ENCODE measurements at places on chromosomes 1 and 21.

GRCh38 chr1:92859400-92860039 is 27.7 kb downstream of the RPL5 start:
- no peak for DNase-seq
- H3K4me3 ChIP-seq, result peak overlapping the region; percentile 7
- peak overlapping the region; percentile 0 for H3K27ac ChIP-seq
- no peaks in the 10 kb centered on the region for H3K27me3 ChIP-seq
- peaks cover 9% of the 10 kb centered on the region for H3K36me3 ChIP-seq
- H3K4me1 ChIP-seq, result peaks cover 16% of the 10 kb centered on the region

GRCh38 chr1:160781914-160782689 is 13.9 kb upstream of the LY9 start:
- DNase-seq, result peak; percentile 62
- peak overlapping the region; percentile 36 for H3K27ac ChIP-seq
- no peaks in the 10 kb centered on the region for H3K36me3 ChIP-seq
- no peak overlapping the region for H3K4me3 ChIP-seq

DNA sequence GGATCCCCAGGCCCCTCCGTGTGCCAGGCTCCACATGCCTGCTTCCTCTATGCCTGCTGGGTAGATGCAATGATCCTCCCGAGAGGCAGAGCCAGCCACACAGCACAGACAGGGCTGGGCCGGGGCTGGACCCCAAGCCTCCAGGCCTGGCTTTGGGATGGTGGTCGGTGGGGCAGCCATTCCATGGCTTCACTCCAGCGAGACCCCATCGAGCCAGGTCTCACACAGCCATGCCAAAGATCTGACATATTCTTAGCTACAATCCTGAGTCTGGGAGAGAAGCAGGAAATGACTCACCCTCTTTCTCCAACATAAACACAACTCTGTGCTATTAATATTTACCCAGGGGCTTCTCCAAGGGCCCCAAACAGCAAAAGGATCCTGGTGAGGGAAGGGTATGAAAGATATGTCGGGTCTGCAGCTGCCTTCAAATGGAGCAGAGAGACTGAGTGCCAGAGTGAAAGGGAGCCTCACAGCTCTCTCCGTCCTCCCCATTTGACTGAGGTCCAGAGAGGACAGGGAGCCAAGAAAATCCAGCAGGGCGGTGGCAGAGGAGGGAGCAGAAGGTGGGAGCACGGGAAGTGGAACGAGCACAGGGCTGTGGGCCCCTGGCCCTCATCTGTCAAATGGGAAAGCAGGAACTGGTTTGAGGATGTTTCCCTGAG is 639.5 kb downstream of the MATN1 start:
- peaks cover 2% of the 10 kb centered on the region for H3K4me1 ChIP-seq
- H3K27me3 ChIP-seq, result peaks cover 30% of the 10 kb centered on the region
- no peaks in the 10 kb centered on the region for H3K36me3 ChIP-seq
- no peak overlapping the region for H3K4me3 ChIP-seq
- H3K27ac ChIP-seq, result no peak overlapping the region

DNA sequence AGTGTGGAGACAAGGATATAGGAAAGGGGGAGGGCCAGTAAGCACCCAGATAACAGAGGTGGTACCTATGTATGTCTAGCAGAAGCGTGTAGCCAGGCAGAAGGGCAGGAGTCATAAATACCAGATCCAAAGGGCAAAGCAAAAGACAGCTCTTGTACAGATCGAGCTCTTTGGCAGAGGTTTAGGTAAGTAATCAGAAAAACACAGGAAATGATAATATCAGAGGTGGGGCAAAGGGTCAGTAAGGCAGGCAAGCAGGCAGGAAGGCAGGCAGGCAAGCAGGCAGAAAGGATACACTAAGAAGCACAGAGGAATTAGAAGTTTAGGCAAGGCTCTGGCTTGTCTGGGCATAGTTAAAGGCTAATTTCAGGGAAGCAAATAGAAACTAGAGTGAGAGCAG is 22.7 kb upstream of the SLFNL1 start:
- no peak for DNase-seq
- peaks cover 4% of the 10 kb centered on the region for H3K4me1 ChIP-seq
- no peak overlapping the region for H3K4me3 ChIP-seq
- H3K27ac ChIP-seq, result no peak overlapping the region
- no peaks in the 10 kb centered on the region for H3K27me3 ChIP-seq

DNA sequence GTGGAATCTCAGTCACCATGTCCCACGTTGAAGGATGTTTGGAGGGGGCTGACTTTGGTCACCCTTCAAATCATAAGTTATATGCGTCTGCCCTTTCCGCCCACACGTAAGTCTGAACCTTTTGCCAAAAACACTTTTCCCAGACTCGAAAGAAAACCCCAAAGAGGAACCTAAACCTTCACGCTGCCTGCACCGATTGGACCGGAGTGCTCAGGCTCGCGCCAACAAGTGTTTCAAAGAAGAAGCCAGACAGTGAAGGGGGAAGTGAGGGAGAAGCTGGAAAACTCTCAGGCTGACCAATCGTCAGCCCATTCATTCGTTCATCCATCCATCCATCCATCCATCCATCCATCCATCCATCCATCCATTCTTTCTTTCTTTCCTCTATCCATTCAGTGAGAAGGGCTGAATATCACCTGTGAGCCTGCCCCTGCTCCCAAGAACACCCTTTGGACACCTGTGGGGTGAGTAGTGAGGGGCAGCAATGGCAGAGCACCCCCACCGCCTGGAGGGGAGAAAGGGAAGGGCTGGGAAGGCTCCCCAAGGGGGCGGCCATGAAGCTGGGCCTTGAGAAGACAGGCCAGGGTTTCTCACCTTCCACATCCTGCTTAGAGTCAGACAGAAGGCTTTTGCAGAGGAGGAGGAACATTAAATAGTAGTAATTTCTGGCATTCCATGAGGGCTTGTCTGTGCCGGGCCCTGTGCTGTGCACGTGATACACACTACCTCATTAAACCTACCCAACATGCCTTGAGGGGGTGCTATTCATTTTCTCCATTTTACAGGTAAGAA is 27.1 kb upstream of the RUNX3 start:
- no peaks in the 10 kb centered on the region for H3K27me3 ChIP-seq
- H3K36me3 ChIP-seq, result peaks cover 72% of the 10 kb centered on the region
- peak overlapping the region; percentile 89 for H3K27ac ChIP-seq
- peak; percentile 55 for DNase-seq
- H3K4me3 ChIP-seq, result peak overlapping the region; percentile 83

- H3K27ac ChIP-seq, result no peak overlapping the region
- no peak overlapping the region for H3K4me3 ChIP-seq
- H3K36me3 ChIP-seq, result peaks cover 2% of the 10 kb centered on the region
- H3K4me1 ChIP-seq, result peaks cover 25% of the 10 kb centered on the region
These were observed 102.3 kb upstream of the TIAM1 start for GRCh38 chr21:31446226-31446855.

DNA sequence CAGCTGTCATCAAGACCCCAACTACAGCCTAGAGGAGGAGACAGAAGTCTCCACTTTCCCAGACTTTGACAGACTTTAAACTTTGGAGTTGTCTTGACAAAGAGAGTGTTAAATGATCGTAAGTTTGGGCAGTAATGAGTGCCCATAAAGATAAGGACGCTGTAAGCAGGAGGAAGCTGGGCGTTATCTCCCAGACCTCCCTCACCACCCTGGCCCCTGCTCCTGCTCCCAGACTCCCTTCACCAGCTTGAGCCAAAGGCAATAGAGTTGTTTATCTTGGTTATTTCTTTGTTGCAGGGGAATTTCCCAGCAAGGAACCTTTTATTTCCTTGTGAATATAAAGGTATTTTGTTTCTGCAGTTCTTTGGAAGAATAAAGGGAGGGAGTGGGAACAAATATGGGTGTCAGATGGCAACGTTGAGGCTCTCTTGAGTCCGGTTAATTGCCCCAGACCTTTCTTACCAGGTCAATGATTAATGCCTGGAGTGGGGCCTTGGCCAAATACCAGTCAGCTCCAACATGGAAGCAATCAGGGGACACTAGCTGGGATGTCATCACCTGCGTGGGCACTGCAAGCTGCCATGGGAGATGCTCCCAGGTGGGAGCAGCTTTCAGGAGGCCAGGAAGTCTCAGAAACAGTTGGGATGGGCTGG is 4.4 kb downstream of the PIGR start:
- H3K27me3 ChIP-seq, result peaks cover 7% of the 10 kb centered on the region
- no peak overlapping the region for H3K4me3 ChIP-seq
- no peaks in the 10 kb centered on the region for H3K4me1 ChIP-seq
- H3K27ac ChIP-seq, result no peak overlapping the region
